ENCODE measurements at places on chromosomes 13 and 19.

DNA sequence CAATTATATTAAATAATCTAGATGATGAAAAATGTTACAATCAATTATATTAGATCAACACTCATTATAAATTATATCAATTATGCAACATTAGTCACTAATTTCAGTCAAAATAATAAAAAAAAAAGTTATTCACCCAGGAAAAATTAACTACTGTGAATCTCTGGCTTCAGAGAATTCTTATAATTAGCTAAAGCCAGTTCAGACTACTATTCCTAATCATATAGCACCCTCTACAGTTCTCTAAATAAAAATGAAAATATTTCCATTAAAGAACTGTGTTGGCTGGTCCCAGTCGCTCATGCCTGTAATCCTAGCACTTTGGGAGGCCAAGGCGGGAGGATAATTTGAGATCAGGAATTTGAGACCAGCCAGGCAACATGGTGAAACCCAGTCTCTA lies 33.0 kb downstream of the XPO4 start:
- no peak for DNase-seq

- DNase-seq, result peak; percentile 38
Observed at GRCh38 chr19:11130824-11131455, 24.6 kb downstream of the SPC24 start.

DNA sequence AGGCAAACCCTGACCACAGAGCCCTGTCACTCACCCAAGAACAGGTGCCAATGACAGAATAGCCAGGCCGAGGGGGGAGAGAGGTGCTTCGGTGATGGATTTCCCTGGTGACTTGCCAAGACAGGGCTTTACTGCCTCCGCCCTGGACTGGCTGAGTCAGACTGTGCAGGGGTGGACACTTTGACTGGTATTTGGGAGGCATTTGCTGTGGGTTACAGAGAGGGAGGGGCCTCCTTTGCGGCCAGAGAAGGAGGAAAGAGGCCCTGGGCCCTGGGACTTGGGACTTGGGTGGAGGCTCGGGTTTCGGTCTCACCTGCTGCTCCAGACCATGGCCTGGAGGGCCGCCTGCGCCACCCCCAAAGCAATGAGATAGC lies 4.6 kb upstream of the EPS8L1 start:
- no peak for DNase-seq

GRCh38 chr13:88862095-88862620 lies 1191.0 kb downstream of the SLITRK5 start:
- no peak for DNase-seq

GRCh38 chr13:99031832-99032231 lies 54.0 kb upstream of the DOCK9 start:
- no peak for DNase-seq

DNA sequence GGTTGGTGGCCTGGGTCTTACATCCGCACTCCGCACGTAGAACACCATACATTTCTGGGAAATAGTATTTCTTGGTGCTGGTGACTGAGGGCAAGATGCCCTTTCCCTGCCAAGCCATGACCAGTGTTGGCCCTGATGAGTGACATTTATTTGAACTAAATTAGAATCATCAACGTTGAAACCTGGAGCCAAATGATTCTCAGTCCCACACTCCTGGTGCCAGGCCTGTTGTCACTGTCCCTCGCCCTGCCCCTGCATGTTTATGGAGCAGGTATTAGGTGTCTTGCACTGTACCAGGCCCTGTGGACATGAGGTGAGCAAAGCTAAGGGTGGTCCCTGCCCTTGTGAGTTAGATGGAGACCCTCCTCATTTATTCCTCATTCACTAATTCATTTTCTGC lies 5.8 kb downstream of the CHST8 start:
- DNase-seq, result no peak

DNA sequence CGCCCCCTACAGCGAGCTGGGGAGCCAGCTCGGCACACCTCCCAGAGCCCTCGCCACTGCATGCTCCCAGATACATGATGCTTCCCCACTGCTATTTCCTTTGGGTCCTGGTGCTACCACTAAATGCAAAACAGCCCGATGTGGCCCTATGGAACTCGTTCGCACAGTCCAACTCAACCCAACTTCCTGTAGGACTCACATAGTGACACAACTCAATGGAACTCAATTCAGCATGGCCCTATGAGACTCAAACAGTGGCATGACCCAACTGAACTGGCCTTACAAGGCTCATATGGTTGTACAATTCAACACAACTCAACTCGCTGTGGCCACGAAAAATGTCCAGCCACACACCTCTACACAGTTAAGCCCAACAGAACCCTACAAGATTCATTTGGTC lies 3.5 kb downstream of the KCNA7 start:
- DNase-seq, result no peak

DNA sequence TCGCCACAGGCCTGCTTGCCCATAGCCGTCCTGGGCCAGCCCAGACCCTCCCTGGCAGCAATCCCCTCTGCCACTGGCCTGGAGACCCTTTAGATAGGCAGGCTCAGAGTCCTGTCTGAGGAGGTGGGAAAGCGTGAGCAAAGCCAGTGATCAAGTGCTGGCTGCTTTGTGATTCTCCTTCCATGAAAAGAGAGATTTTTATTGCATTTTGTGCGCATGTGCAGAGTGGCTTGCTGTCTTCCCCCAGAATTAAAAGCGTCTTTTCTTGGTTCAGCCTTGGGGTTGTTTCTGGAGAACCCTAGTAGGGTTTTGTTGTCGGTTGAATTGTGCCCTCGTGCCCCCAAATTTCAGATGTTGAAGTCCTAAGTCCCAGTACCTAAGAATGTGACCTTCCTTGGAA lies 44.9 kb upstream of the DCT start:
- no peak for DNase-seq

All from NCI-H2107 (cell line).